Ureter (tissue), 1 donor: ENCODE measurements at places on chromosomes 1 and 21. TPM values are rescaled to one million over a fixed set of nuclear protein-coding genes. Genes with fewer than 3 reads are reported as not detected.

The ZNF281 gene
- 10.8 TPM for total RNA-seq

The PKLR gene
- not detected for total RNA-seq

The LCE1E gene
- total RNA-seq, result not detected

The CDCA8 gene
- total RNA-seq, result 1.2 TPM

The IRF6 gene
- 102 TPM for total RNA-seq

The CD1B gene
- not detected for total RNA-seq

The FAM177B gene
- 0.44 TPM for total RNA-seq

The CLK2 gene
- 80.5 TPM for total RNA-seq

The RBP7 gene
- total RNA-seq, result 8.5 TPM

The ATP6V1G3 gene
- total RNA-seq, result not detected

The ACTA1 gene
- 9.5 TPM for total RNA-seq

The COL11A1 gene
- total RNA-seq, result not detected

The PRKAB2 gene
- 14.4 TPM for total RNA-seq

The TDRD10 gene
- total RNA-seq, result 3.3 TPM

The SEMA6C gene
- total RNA-seq, result 6.2 TPM

The FCRL6 gene
- 0.49 TPM for total RNA-seq

The WNT3A gene
- 0.21 TPM for total RNA-seq

The PAQR6 gene
- total RNA-seq, result 4.4 TPM

The DONSON gene
- total RNA-seq, result 6.5 TPM

The PKP1 gene
- 58.1 TPM for total RNA-seq

The CD1C gene
- not detected for total RNA-seq

The NBPF26 gene
- total RNA-seq, result 31.7 TPM

The APCS gene
- not detected for total RNA-seq

The IARS2 gene
- 53.2 TPM for total RNA-seq

The CHD5 gene
- total RNA-seq, result 0.83 TPM

The FCRL2 gene
- total RNA-seq, result 0.42 TPM

The TCHHL1 gene
- total RNA-seq, result not detected

The MMEL1 gene
- 18.1 TPM for total RNA-seq

The GFI1 gene
- 2.4 TPM for total RNA-seq
